A549 treated with CORT108297 at 1 μM for 4 hours (cell line): ENCODE measurements at places on chromosomes 2 and 18. TPM values are rescaled to one million over a fixed set of nuclear protein-coding genes. Genes with fewer than 3 reads are reported as not detected.

IGFBP5 gene
- total RNA-seq, result 0.10 to 0.27 TPM (median 0.19 TPM) in 5 replicates

TCF7L1 gene
- total RNA-seq, result 6.7 to 9.5 TPM (median 9.2 TPM) in 5 replicates

TBC1D8 gene
- total RNA-seq, result 51.4 to 78.5 TPM (median 73.8 TPM) in 5 replicates

ABCG5 gene
- not detected in 5 replicates for total RNA-seq

TIA1 gene
- total RNA-seq, result 37.2 to 55.3 TPM (median 50.0 TPM) in 5 replicates

ICA1L gene
- total RNA-seq, result 1.4 to 2.0 TPM (median 2.0 TPM) in 5 replicates

EEF1B2 gene
- total RNA-seq, result 1,003 to 1,121 TPM (median 1,045 TPM) in 5 replicates

UNC80 gene
- total RNA-seq, result not detected in 5 replicates

ANO7 gene
- 1.5 to 2.6 TPM (median 2.5 TPM) in 5 replicates for total RNA-seq

DNAJC10 gene
- total RNA-seq, result 55.3 to 75.5 TPM (median 68.9 TPM) in 5 replicates

HRH4 gene
- not detected in 5 replicates for total RNA-seq

FIGN gene
- 1.7 to 2.7 TPM (median 2.2 TPM) in 5 replicates for total RNA-seq

RSAD2 gene
- 0.17 to 0.89 TPM (median 0.25 TPM) in 5 replicates for total RNA-seq

TMEM37 gene
- total RNA-seq, result 1.1 to 2.1 TPM (median 1.8 TPM) in 5 replicates

MGAT5 gene
- 13.8 to 20.1 TPM (median 17.7 TPM) in 5 replicates for total RNA-seq
